Keratinocyte (primary cell): ENCODE measurements at places on chromosomes 5 and 9. TPM values are rescaled to one million over a fixed set of nuclear protein-coding genes. Genes with fewer than 3 reads are reported as not detected.

Gene GCNT1
- polyA plus RNA-seq, result 6.4 to 9.4 TPM (median 7.5 TPM) in 3 replicates

Gene KCNV2
- not detected in 3 replicates for polyA plus RNA-seq

Gene HSD17B3
- polyA plus RNA-seq, result 0.10 to 0.17 TPM in 2 of 3 replicates, not detected in the other

Gene GARIN3
- polyA plus RNA-seq, result not detected in 3 replicates

Gene SLC34A1
- 0.02 to 0.07 TPM (median 0.06 TPM) in 3 replicates for polyA plus RNA-seq

Gene CNTNAP3B
- polyA plus RNA-seq, result 2.5 to 6.8 TPM (median 6.2 TPM) in 3 replicates

Gene CCDC183
- 0.03 to 0.08 TPM (median 0.06 TPM) in 3 replicates for polyA plus RNA-seq

Gene PCDHB14
- 0.13 to 0.41 TPM (median 0.20 TPM) in 3 replicates for polyA plus RNA-seq

Gene P4HA2
- 93.6 to 158 TPM (median 112 TPM) in 3 replicates for polyA plus RNA-seq

Gene NR2F1-AS1
- 0.06 to 0.33 TPM (median 0.25 TPM) in 3 replicates for polyA plus RNA-seq

Gene CCDC152
- polyA plus RNA-seq, result 0.24 to 0.71 TPM (median 0.33 TPM) in 3 replicates

Gene INSL4
- polyA plus RNA-seq, result 0.04 TPM in 1 of 3 replicates, not detected in the others

Gene DNAJA1
- 106 to 169 TPM (median 118 TPM) in 3 replicates for polyA plus RNA-seq

Gene CNTNAP3
- 3.5 to 9.3 TPM (median 6.7 TPM) in 3 replicates for polyA plus RNA-seq

Gene NDST1
- polyA plus RNA-seq, result 24.9 to 43.5 TPM (median 36.2 TPM) in 3 replicates

Gene LYRM7
- 2.3 to 5.5 TPM (median 3.3 TPM) in 3 replicates for polyA plus RNA-seq

Gene PCDHA9
- 0.01 TPM in 1 of 3 replicates, not detected in the others for polyA plus RNA-seq

Gene ZFP2
- polyA plus RNA-seq, result 0.32 to 0.54 TPM (median 0.52 TPM) in 3 replicates

Gene NDUFAF2
- polyA plus RNA-seq, result 44.3 to 62.3 TPM (median 47.3 TPM) in 3 replicates
